Ascending aorta (tissue), 2 donors: ENCODE measurements at places on chromosomes 11 and 22.

DNA sequence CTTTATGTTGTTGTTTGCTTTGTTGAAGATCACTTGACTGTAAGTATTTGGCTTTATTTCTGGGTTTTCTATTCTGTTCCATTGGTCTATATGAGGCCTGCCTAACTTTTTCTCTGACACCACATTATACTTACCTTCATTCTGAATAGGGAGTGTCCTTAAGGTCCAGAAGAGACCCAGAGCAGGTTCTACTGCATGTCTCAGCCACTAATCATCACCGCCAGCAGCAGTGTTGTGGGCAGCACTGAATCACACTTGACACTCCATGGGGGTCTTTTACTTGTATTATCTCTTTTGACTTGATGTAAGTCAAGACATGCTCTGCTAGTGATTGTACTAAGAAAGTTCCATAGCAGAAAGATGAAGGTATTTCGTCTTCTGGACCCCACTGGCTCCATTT is 274.9 kb downstream of the TENM4 start:
- DNase-seq: no peak

GRCh38 chr22:22085702-22086500 is 103.3 kb upstream of the TOP3B start:
- no peak for DNase-seq

GRCh38 chr11:118230088-118230487 is 5.3 kb upstream of the JAML start:
- DNase-seq: no peak

DNA sequence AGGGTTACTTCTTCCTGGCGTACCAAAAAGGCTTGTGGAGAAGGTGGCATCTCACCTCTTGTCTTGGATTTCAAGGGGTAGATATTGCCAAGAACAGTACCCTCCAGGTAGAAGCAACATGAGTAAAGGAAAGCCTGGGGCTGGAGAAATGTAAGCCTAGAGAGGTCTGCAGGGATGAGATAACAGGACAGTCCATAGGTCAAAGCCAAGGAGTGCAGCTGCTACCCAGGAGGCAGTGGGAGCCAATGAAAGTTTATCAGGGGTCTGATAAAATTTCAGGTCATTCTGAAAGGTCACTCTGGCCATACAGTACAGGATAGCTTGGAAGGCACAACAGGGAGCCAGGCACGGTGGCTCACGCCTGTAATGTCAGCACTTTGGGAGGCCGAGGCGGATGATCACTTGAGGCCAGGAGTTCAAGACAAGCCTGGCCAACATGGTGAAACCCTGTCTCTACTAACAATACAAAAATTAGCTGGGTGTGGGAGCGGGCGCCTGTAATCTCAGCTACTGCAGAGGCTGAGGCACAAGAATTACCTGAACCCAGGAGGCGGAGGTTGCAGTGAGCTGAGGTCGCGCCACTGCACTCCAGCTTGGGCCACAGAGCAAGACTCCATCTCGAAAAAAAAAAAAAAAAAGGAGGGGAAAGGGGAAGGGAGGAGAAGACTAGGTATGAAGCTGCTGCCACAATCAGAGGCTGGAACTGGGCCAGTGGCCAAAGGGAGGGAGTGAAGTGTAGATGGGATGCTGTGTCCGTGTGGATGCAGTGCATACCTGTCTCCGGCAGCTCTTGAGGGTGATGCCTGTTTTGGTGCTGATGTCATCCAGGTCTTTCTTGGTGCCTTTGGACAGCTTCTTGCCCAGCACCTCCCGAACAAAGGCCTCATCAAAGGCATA is 1.2 kb downstream of the FIBP start:
- no peak for DNase-seq

- DNase-seq: no peak
Observed at GRCh38 chr11:12097219-12097618, 13.2 kb upstream of the MICAL2 start.

- DNase-seq: no peak
Observed at GRCh38 chr11:61749591-61750217, 2.7 kb upstream of the MYRF start.

GRCh38 chr11:93988455-93988854 is 32.7 kb upstream of the HEPHL1 start:
- no peak for DNase-seq

- no peak for DNase-seq
Observed at GRCh38 chr11:61596990-61597389, 16.1 kb upstream of the SYT7 start.

- DNase-seq: no peak
Observed at GRCh38 chr22:45131749-45132148, 32.0 kb upstream of the NUP50 start.

- DNase-seq: no peak
Observed at GRCh38 chr22:20548806-20549205, 41.4 kb downstream of the MED15 start.

GRCh38 chr11:33443684-33444083 is 186.5 kb downstream of the HIPK3 start:
- no peak for DNase-seq

DNA sequence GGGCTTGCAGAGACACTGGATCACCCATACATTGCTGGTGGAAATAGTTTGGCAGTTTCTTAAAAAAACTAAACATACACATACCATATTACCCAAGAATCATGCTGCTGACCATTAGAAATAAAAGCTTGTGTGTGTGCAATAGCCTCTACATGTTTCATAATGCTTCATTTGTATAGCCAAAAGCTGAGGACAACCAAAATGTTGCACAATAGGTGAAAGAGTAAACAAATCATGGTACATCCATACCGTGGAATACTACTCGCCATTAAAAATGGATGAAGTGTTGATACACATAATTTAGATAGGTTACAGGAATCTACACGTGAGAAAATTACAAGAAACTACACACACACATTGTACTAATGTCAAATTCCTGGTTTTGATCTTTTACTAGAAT is 6.5 kb downstream of the KBTBD3 start:
- DNase-seq: no peak

DNA sequence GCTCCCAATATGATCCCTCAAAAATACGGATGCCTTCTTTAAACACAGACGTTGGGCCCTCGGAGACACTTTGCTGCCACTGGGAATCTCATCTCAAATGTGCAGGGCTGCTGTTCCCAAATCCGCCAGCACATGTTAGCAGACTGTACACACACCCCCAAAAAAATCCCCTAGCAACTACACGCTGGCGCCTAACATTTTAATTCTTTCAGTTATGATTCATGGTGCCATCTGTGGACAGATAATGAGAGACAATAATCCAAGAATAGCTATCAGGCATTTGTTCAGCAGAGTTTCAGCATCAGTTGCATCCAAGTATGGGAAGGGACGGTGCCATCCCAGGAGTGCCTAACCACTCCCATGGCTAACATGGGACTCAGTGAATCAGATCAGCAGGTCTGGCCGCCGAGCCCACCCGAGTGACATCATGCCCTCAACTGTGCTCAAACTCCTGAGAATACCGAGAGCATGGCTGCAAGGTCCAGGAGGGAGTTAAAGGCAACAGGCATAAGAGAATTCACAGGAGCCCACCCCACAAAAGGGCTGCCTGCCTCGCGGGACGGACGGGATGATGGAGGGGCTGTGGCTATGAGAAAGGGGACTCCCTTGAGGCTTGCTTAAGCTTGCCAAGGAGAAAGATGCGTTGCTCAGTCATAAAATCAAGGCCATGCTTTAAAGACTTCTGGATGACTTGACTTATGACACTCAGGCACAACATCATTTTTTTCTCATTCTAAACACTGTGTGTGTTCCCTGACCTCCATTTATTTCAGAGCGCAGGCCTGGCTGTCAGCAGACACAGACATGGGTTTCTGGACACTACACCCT is 337.0 kb downstream of the SHANK2 start:
- DNase-seq: no peak

DNA sequence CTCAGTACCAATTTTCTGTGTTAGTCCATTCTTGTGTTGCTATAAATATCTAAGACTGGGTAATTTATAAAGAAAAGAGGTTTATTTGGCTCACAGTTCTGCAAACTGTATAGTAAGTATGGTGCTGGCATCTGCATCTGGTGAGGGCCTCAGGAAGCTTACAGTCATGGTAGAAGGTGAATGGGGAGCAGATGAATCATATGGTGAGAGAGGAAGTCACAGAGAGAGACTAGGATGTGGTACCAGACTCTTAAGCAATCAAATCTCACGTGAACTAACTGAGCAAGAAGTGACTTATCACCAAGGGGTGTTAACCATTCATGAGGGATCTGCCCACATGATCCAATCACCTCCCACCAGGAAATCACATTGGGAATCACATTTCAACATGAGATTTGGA is 60.8 kb upstream of the ZBED5 start:
- no peak for DNase-seq

DNA sequence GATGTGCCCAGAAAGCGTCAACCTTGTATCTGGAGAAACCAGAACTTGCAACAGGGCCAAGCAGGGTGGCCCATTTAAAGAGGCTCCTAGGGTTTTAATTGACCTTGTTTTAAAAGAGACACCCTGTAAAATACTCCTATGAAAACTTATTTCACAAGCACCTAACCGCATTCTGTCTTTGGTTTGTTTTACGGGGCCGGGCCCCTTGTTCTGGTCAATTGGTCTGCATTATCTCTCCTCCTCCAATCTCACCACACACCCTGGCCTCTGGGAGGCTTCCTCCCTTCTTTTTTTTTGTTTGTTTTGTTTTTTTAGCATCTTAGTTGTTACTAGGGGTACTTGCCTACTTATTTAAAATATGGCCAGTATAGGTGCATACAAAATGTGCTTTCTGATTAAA is 4.7 kb downstream of the EHF start:
- no peak for DNase-seq

DNA sequence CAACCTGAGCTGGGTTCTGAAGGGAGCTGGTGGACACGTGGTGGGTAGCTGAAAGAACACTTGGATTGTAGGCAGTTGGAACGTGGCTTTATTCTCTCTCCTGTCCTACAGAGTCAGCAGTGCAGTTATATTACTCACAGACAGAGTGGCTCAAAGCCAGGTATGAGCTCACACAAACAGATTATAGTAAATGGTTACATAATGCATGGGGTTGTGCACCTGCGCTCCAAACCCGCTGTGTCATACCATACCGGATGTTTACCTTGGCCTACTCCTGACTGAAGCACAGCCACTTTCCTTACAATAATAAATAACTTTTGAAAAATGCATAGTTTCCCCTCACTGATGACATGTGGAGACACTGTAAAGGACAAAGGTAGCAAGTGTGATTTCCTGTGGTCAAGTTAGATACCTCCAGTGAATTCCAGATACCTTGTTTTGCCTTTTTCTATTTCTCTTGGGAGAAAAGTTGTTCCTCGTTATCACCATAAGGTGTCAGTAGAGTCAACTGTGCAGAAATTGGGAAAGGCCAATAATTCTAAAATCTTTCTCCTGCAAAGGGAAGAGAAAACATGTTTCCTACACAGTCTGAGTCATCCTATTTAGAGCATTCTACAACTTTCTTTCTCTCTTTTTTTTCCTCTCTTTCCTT is 13.5 kb downstream of the MS4A6A start:
- DNase-seq: no peak

GRCh38 chr11:65868076-65868667 is 4.4 kb downstream of the EFEMP2 start:
- DNase-seq: no peak

GRCh38 chr11:42976636-42977217 is 335.1 kb upstream of the API5 start:
- no peak for DNase-seq

DNA sequence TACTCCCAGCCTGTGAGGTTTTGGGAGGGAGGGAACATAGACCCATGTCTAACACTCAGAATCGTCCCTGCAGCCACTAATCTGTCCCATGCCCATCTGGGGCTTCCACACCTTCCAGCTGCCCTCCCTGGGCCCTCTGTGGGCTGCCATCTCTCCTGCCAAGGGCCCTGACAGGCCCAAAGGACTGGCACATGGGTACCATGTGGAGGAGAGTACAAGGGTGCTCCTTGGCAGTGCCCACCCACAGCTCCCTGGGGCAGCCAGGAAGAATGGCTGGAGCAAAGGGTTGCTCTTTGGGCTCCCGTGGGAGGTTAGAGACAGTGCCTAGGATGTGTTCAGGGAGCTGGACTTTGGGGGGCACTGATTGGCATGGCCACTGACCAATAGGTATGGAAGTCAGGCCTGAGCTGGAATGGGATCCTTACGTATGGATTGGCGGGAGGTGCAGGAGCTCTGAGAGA is 56.8 kb downstream of the CD82 start:
- DNase-seq: peak; percentile 3

GRCh38 chr22:49894322-49895054 is 23.8 kb downstream of the ALG12 start:
- DNase-seq: no peak

GRCh38 chr11:66070604-66071380 is 720 bp downstream of the PACS1 start:
- DNase-seq: peak; percentile 86

DNA sequence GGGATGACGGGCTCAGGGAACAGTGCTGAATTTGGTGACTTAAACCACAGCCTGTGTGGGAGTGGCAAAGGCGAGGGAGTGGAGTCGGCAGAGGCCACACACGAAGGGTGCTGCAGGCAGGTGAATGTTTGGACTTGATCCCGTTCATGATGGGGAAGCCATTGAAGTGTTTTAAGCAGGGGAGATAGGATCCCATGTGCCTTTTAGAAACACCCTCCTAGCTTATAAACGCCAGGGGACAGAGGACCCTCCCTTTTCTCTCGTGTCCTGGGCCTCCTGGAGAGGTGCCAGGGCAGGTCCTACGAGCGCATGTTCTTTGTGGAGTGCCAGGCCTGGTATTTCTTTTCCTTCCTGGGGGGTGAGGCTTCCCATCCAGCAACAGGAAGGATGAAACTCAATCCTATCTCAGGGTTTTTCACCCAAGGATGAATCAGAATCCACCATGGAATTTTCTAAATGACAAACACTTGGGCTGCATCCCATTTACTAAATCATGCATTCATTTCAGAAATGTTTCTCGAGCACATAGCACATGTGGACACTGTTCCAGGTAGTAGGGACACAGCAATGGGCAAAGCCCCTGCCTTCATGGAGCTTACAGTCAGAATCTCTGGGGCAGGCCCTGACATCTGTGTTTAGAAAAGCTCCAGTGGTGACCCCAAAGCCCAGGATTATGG is 59.6 kb downstream of the CHRDL2 start:
- no peak for DNase-seq

DNA sequence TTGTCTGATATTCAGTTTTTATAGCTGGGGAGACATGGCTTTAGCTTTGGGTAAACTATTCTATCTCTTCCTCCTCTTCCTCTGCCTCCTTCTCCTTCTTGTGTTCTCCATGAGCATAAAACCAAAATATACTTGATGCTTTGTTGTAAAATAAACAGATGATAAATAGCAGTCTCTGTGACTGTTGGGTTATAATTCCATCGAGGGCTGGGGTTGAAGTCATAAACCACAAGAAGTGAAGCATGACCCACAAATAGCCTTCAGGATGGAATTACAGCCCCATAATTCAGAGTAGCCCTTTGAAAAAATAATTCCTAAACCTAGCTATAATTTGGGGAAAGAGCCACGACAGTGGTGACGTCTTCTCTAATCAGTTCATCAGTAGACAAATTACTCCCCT is 177.7 kb downstream of the SNX19 start:
- no peak for DNase-seq

- DNase-seq: no peak
Observed at GRCh38 chr11:98100689-98101088, 920.1 kb upstream of the CNTN5 start.

DNA sequence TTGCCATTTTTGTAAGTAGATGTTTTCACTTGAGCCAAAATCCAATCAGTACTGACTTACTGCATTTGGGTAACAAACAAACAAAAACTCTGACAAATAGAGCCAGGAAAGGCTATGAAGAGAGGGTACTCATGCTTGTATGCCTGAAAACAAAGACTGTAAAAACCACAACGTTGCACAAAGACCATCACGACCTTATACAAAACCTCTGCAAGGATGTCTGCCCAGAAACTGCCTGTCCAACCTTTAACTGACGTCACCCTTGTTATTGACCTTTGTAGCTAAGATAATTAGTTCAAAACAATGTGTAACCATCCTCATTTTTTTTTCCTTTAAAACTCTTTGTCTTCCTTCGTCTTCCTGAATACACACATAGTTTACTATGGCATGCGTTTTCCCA is 804 bp upstream of the CREBZF start:
- no peak for DNase-seq
